NCI-H69 (cell line): ENCODE measurements at places on chromosomes 6 and 20.

DNA sequence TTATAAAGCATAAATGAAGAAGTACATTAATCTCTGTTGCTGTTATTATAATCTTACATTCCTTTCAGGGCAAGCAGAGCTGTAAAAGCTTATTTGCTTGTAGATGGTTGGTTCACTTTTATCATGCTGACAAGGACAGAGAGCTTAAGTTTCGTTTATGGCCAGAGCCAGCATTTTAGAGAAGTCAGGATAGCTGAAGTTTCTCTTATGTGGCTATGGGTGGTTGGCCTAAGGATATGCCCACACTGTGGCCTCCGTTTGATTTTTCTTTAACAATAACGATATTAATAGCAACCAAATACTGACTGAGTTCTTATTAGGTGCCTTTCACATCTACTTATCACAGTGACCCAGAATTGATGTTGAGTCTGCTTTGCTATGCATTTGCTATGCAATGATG lies 78.5 kb downstream of the FARS2 start:
- DNase-seq = no peak

- DNase-seq = no peak
These were observed 123.5 kb downstream of the RNF144B start for GRCh38 chr6:18510644-18511033.

DNA sequence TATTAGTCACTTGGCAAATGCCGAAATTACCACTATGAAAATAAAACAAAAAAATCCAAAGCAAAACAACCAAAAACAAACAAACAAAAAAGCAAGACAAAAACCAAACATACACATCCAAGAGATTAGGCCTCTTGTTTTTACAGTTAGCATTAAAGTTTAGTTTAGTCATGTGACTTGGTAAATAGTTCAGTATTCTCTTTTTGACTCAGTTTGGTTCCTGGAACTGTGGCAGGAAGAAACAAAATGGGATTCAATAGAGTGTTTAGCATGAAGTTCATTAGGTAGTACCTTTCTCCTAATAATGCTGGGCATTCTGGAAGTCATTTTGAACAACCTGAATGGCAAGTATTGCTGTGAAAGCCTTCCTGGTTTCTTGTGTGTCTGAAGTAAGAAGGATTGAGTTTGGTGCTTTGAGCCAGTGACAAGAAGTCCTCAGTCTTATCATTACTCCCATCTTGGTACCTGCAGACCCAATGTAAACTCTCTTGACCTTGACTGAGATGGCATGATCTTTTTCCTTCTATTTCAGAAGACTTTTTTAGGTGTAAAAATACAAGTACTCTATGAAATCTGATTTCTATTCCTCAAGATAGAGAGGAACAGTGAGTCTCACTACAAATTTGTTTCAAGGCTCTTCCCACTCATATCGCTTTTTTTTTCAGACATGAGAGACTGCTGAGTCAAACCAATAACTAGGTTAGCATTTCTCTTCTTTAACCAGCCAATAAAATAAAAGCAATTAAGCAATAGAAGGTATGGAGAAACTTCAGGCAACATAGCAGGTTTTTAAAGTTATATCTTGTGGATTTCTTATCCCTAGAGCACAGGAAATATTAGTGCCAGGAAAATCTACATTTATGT lies 223.6 kb upstream of the PREP start:
- no peak for DNase-seq

DNA sequence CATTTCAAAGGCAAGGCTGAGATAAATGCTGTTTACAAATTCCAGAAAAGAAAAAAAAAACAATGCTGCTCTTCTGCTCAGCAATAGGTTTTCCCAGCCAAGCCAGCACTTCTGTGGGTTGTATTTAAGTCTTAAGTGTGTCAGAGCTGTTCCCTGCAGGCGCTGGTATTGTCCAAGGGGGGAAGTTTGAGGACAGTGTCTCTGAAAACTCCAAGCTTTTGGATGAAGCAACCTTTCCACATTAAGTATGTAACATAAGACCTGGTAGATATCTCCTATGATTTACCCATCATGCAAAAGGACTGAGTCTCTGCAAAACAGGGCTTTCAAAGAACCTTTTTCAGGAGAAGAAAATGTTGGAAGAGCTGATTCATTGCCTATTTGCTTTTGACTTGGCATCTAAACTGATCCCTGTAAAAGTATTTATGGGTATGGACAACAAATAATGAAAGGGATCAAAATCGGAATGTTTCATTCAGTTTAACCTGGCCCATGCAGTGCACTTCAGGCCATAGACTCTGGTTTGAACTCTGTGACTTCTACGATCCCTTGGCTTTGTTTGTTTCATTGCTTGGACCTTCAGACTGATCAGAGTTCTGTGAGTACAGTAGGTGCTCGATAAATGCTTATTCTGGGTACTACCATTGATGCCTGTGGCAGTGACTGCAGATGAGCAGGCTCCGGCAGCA lies 16.1 kb upstream of the PLG start:
- no peak for DNase-seq

DNA sequence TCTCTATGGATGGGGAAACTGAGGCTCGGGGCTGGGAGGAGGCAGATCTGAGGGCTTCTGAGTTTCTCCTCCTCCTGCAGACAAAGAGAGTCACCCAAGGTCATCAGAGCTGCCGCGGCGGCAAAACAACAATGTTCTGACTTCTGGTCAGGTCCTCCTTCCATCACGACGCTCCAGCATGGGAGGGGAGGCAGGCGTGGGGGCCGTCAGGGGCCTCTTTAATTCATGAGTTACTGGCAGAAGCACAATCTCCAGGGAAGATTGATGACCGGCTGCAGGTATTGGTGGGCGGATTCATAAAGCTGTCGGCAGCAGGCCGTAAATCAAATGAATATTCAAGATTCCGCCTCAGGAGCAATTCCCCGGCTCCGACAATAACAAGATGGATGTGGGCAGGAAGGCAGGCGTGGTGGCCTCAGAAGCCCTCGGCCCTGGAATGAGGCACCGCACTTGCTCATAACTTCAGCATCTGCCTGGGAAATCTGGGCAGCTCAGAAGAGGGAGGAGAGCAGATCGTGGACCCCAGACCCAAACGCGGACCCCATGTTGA lies 19.1 kb downstream of the PCK1 start:
- DNase-seq = peak; percentile 74

GRCh38 chr6:106527979-106528378 lies 101.3 kb downstream of the RTN4IP1 start:
- DNase-seq = no peak

DNA sequence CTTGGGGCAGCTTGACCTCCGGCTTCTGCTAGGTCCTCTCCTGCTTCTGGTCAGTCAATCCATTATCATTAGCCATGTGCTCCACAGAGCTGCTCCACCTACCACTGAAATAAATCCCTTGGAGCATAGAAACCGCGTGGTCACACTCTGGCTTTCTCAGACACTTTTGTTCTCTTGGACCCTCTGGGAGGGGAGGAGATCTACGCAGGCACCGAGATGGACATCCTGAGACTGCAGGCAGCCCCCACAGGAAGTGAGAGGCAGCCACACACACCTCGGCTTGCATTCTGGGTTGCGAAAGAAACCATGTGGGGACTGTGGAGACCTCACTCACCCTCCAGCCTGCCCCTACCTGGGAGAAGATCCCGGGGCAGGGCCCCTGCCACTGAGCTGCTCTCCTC lies 79.5 kb downstream of the FYN start:
- DNase-seq = no peak

DNA sequence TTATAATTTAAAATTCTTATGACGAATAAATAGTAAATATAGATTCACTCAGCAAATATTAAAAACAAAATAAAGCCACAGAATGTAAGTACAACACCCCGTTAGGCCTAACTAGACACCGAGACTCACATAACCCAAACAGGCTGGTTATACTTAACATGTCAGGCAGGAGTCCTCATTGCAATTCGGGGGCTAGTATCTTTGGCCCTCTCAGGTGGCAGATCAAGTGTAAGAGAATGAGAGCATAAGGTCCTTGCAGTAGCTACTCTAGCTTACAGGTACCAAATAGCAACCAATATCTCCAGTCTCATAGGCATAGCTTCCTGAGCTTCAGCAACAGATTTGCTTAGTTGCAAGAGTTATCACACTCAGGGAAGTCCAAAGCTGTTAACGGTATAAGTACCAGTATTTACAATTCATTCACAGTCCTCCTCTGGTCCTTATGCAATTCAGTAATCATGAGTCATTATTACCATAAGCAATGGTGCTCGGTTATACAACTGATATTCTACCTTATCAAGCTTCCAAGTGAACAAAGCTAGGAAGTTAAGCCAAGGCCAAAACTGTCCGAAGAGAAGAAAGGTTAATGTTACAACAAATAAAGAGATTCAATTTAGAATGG lies 20.1 kb downstream of the REV3L start:
- no peak for DNase-seq

DNA sequence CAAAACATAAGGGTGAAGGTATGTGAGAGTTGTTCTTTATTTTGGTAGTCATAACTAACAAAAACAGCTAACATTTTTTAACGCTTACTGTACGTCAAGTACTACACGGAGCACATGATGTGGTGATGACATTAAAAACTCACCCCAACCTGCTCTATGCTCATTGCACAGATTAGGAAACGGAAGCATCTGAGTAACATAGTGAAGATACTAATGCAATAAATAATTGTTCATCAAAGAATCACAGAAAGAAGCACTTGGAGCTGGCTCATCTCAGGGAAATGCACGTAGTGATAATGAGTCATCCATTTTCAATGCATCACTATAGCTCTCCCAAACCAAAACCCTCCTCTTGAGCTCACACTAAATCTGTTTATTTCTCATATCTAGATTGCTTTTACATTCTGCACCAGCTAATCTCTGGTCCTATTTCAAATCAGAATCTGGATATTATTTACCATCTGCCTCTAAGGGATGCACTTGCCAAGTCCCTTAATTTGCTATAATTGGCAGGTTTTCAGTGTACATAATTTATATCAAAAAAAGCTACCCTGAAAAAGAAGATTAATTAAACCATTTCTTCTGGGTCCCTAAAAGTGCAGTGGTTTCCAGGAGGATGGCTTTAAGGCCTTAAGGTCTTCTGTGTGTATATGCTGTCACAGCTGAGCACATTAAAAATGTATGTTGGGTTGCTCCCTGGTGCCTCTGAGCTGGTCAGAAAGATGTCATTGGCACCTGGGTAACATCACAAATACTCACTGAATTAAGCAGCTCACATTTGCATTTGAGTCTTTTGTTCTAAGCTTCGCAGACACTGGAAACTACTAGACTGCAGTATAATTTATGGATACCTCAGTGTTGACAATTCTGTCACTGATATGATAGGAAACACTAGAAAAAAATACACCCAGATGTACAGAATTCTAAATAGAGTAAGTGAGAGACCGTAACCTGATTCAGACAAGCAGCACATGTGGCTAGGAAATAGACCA lies 677.4 kb upstream of the CITED2 start:
- DNase-seq = peak; percentile 89

GRCh38 chr6:73250016-73250415 lies 13.0 kb downstream of the KHDC1 start:
- DNase-seq = no peak

GRCh38 chr6:159304641-159305040 lies 135.4 kb downstream of the FNDC1 start:
- DNase-seq = no peak

GRCh38 chr6:159969204-159969912 lies 476 bp downstream of the IGF2R start:
- DNase-seq = peak; percentile 63

GRCh38 chr6:137190583-137191094 lies 17.2 kb upstream of the IL22RA2 start:
- DNase-seq = no peak

- DNase-seq = peak; percentile 72
These were observed 373.2 kb upstream of the MMS22L start for GRCh38 chr6:97656236-97656635.

DNA sequence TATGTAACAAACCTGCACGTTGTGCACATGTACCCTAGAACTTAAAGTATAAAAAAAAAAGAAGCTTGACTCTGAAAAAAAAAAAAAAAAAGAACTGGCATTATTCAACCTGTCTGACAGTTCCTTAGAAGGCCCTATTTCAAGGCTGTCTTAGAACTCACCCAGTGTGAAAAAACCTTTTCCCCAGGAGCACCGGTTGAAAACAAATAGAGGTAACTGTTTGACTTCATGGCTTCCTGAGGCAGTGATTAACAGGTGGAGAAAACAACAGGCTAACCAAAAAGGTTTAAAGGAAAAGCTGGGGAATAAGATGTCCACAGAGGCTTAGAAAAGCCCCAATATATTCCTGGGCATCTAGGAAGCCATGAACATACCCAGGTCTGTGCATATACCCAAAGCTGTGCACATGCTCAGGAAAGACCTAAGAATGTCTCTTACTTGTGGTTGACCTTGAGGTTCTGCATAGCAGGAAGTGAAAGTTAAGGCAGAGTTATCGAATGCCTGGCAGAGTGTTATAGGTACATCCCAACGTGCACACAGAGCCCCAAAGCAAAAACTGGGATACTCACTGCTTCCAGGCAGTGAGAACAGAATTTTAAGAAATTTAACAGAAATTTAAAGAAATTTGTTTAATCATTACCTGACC lies 7.0 kb downstream of the UQCC1 start:
- no peak for DNase-seq

- DNase-seq = peak; percentile 85
These were observed 1.8 kb downstream of the PTPRK start for GRCh38 chr6:128518434-128519131.

DNA sequence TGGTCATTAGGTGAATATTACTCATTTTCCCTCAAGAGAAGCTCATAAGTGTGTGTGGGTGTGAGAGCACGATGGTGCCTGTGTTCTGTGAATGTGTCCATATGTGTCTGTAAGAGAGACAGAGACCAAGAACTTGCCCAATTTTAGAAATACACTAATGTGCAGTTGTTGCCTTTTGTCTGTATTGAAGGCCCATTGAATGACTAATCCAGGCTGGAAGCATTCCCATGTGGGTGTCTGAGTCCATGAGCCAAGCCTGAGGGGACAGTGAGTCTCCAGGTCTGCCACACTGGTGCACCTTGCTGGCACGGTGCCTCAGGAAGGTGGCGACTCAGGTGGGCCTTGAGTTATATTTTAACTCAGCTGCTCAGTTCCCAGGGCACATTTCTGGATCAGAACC lies 25.5 kb upstream of the ASXL1 start:
- no peak for DNase-seq

- DNase-seq = no peak
These were observed 308.8 kb upstream of the HS3ST5 start for GRCh38 chr6:114651611-114652010.

GRCh38 chr6:146892613-146893401 lies 294.0 kb downstream of the ADGB start:
- no peak for DNase-seq

- DNase-seq = no peak
These were observed 39.1 kb upstream of the AIG1 start for GRCh38 chr6:143021543-143021942.

GRCh38 chr6:106874481-106874880 lies 100.0 kb downstream of the CD24 start:
- no peak for DNase-seq
